ENCODE measurements at places on chromosomes 16 and 17. TPM values are rescaled to one million over a fixed set of nuclear protein-coding genes. Genes with fewer than 3 reads are reported as not detected.

Gene ASPA
- total RNA-seq = not detected

Gene TELO2
- total RNA-seq = 91.8 TPM

Gene TEKT1
- total RNA-seq = not detected

Gene CACNG3
- total RNA-seq = not detected

Gene ZNF469
- 0.04 TPM for total RNA-seq

Gene MYLK3
- 10.7 TPM for total RNA-seq

Gene TLCD2
- 0.78 TPM for total RNA-seq

Gene TBX4
- total RNA-seq = not detected

DNA sequence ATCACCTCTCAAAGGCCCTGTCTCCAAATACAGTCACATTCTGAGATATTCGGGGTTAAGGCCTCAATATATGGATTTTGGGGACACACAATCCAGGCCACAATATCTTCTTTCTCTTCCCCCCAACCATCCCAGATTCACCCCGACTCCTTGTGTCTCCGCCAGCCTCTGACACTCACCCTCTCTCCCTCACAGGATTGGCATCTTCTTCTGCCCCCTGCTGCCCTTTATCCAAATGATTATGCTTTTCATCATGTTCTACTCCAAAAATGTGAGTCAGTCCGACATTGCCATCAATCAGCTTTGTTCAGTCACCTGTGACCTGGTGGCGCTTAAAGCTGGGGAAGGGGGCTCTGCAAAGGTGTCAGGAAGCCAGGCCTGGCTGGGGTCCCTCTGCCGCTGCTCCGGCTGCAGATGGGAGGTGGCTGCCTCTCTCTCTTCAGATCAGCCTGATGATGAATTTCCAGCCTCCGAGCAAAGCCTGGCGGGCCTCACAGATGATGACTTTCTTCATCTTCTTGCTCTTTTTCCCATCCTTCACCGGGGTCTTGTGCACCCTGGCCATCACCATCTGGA lies 35.1 kb downstream of the GDE1 start:
- DNase-seq = peak; percentile 14

DNA sequence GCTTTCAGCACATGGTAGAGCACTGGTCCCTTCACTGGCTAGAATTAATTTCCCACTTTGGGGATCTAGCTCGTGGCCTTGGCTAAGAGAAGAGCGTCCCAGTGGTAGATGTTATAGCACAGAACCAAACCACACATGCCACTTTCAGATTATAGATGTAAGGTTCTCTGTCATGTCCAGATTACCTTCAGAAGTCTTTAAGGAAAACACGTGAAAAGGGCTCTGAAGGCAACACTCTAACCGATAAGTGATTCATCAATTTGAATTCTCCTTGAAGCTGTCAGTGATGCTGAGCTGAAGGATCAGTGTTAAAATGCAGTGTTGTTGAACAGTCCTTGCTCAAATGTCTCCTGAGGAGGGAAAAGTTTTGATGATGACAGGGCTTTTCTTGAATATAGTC lies 43.5 kb upstream of the VPS4A start:
- peak; percentile 35 for DNase-seq

- no peak for DNase-seq
Measured at GRCh38 chr16:65099607-65100006, 22.3 kb downstream of the CDH11 start.

GRCh38 chr17:82582213-82582612 lies 62.7 kb downstream of the FOXK2 start:
- no peak for DNase-seq

- DNase-seq = no peak
Measured at GRCh38 chr17:1031711-1032110, 34.8 kb downstream of the TIMM22 start.

- DNase-seq = no peak
Measured at GRCh38 chr16:87583453-87584131, 18.7 kb upstream of the JPH3 start.

GRCh38 chr17:63850401-63850800 lies 7.9 kb upstream of the SMARCD2 start:
- peak; percentile 42 for DNase-seq

GRCh38 chr16:3938843-3939624 lies 58.5 kb upstream of the CREBBP start:
- peak; percentile 85 for DNase-seq

GRCh38 chr17:3998436-3998835 lies 34.2 kb upstream of the ATP2A3 start:
- no peak for DNase-seq

DNA sequence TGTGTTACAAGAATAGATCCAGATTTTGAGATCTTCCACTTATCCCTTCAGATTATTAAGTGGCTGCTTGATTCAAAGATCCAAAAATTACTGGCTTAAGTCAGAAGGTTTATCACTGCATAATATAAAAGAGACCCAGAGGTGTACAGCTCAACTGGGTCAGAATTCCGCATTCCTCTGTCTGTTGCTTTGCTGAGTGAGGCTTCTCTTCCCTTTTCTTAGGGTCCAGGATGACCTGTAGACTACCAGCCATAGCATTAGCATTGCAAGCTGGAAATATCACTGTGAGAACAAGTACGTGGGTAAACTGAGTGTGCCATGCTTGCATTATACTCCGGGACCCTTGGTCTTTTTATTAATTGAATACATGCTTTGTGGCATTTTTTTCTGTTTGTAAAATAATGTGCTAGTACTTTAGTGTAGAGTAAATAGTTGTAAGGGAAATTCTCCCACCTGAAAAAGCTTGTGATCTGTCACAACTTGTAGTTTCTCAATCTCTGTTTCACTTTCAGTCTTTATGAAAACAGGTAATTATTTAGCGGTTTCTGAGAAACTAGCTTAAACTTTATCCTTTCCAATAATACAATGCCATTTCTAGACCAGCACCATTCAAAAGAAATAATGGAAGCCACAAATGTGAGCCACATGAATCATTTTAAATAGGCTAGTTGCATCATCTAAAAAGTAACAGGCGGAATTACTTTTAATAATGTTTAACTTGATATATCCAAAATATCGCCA lies 61.6 kb downstream of the TNRC6C start:
- DNase-seq = no peak

DNA sequence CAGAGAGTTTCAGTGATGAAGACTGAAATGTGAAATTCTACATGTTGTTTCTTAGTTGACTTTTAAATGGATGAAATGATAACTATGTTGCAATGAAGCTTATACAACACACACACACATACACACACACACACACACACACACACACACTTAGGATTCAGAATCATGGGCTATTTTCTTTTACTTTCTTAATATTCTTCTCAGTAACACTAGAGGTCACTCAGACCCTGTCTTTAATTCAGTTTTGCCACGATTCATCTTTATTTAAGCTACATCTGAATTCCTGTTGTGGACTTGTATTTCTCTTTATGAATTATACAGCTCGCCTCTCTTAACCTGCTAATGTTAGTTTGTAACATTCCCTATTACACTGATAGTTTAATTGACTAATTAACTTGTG lies 109.6 kb upstream of the GOT2 start:
- DNase-seq = peak; percentile 21

DNA sequence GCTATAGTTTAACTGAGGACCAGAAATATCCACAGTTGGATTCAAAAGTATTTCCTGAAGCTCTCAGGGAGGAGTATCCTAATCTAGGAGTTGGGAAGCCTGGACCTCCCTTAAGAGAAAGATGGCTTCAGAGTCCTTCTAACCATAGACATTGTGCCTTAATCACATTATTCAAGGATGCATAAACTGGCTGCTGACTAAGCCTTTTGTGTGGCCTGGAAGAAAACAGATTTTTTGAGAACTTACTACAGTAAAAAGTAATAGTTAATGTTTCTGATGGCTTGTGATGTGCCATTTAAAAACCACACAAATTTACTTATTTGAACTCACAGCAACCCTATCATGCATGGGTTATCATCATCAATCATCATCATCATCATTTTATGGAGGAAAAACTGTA lies 126.2 kb upstream of the RPL38 start:
- no peak for DNase-seq

DNA sequence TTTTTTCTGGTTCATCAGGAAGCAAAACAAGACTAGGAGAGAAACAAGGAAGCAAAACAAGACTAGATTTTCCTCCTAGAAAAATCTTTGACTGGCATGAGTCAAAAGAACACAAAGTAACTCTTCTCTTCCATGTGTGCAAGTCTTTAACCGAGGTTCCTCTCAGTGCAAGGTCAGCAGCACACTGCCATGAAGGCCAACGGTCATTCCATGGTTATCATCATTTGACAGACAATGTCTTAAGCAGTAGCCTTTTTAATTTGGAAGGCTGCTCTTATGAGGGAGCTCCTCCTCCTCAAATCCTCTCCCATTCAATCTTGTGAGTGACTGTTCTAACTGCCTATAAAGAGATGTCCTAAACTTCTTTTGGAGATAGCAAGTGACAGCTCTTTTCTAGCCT lies 15.4 kb upstream of the DHRS13 start:
- no peak for DNase-seq

GRCh38 chr16:15483857-15484256 lies 49.5 kb downstream of the BMERB1 start:
- DNase-seq = no peak

DNA sequence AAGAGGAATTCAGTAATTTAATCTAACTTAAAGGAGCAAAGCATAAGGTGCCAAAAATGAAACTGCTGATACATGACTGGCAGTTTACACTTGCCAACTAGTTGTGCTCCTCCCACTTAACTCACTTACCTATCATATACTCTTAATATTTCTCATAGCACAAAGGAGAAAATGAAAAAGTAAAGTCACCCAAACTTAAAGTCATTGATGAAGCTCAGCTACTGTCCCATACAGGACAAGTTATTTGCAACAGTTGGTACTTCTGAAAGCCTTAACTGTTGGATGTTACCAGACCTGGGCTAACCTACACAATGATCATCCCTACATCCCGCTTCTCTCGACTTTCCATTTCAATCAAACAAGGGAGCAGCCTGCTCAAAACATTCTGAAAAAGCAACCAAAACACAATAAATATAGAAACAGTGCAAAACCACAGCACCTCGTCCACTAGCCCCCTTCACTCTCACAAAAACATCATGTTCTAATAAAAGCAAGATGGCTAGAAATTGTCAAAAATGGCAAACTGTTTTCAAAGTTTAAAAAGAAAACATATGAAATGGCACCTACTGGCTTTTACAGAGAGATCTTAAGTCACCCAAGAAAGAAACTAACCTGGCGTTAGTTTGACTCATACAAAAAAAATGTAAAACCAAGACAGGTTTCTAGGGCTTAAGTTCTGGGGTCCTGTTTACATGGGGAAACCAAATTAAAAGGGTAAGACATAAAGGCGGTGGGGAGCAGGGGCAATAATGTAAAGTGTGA lies 868 bp downstream of the MED13 start:
- DNase-seq = no peak

All from K562 (cell line).